ENCODE measurements at places on chromosomes 2 and 18. TPM values are rescaled to one million over a fixed set of nuclear protein-coding genes. Genes with fewer than 3 reads are reported as not detected.
A peak's percentile ranks its signal among the peaks of the same experiment; 100 is the strongest.

DNA sequence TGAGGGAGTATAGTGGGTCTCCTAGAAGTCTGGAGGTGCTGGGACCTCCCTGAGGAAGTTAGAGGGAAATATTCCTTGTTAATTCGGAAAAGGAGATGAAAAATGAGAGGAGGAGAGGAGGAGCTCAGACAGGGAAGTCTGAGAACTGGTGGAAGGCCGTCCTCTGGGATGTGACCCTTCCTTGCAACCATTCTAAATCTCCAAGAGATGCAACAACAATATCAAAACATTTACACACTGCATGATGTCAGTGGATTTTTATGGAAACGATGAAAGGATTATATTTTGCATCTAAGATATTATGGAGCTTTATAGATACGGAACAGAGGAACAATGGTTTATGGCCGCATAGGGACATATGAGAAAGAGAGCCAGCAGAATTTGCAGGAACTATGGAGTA is 49.8 kb upstream of the COBLL1 start:
- H3K27ac ChIP-seq, result no peak overlapping the region
- no peak overlapping the region for H3K4me3 ChIP-seq
- H3K27me3 ChIP-seq, result peaks cover 10% of the 10 kb centered on the region
- DNase-seq, result no peak
- peaks cover 1% of the 10 kb centered on the region for H3K4me1 ChIP-seq
- no peaks in the 10 kb centered on the region for H3K36me3 ChIP-seq

- no peaks in the 10 kb centered on the region for H3K36me3 ChIP-seq
- no peak overlapping the region for H3K27ac ChIP-seq
- H3K27me3 ChIP-seq, result no peaks in the 10 kb centered on the region
- DNase-seq, result no peak
Observed at GRCh38 chr2:138601458-138602165, 100.0 kb downstream of the SPOPL start.

- no peak overlapping the region for H3K27ac ChIP-seq
- DNase-seq, result no peak
- peaks cover 18% of the 10 kb centered on the region for H3K4me1 ChIP-seq
Observed at GRCh38 chr2:232362174-232362900, 16.2 kb upstream of the ALPP start.

Gene ASTL
- 2.4 TPM for total RNA-seq

Gene UBXN4
- 127 TPM for total RNA-seq

- peaks cover 40% of the 10 kb centered on the region for H3K4me1 ChIP-seq
- peaks cover 52% of the 10 kb centered on the region for H3K36me3 ChIP-seq
- H3K27me3 ChIP-seq, result no peaks in the 10 kb centered on the region
- DNase-seq, result no peak
Observed at GRCh38 chr18:46256078-46256477, 151.9 kb downstream of the HAUS1 start.

Gene NMUR1
- total RNA-seq, result not detected

- H3K36me3 ChIP-seq, result no peaks in the 10 kb centered on the region
- no peak overlapping the region for H3K27ac ChIP-seq
- DNase-seq, result no peak
- H3K4me3 ChIP-seq, result no peak overlapping the region
Observed at GRCh38 chr2:26327291-26328272, 18.4 kb upstream of the SELENOI start.

GRCh38 chr2:104690255-104690984 is 163.5 kb upstream of the POU3F3 start:
- no peaks in the 10 kb centered on the region for H3K36me3 ChIP-seq
- H3K4me1 ChIP-seq, result no peaks in the 10 kb centered on the region
- no peak overlapping the region for H3K27ac ChIP-seq

DNA sequence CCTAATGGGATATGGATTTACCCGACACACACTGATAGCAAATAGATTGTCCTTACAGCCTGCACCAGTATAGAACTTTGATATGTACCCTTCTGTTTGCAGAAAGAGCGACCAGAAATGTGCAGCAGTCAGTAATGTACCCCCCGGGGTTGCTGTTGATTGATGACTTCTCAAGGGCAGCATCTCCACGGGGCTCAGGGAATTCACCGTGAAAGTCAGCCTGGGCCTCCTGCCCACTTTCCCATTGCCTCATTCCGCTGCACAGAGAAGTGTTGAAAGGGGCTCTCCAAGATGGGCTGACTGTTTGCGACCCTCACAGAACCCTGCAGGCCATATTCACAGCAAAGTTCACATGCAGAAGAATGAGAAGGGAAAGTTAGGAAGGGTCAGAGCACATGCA is 241.3 kb downstream of the PRKCE start:
- peaks cover 27% of the 10 kb centered on the region for H3K4me1 ChIP-seq
- no peaks in the 10 kb centered on the region for H3K27me3 ChIP-seq

- no peak overlapping the region for H3K27ac ChIP-seq
- no peak overlapping the region for H3K4me3 ChIP-seq
- H3K27me3 ChIP-seq, result no peaks in the 10 kb centered on the region
- no peak for DNase-seq
Observed at GRCh38 chr18:4831791-4832375, 365.2 kb downstream of the AKAIN1 start.

Gene MGAT4A
- 48.8 TPM for total RNA-seq

GRCh38 chr2:62824388-62824787 is 118.9 kb downstream of the EHBP1 start:
- H3K4me1 ChIP-seq, result peaks cover 3% of the 10 kb centered on the region
- H3K27ac ChIP-seq, result no peak overlapping the region
- H3K4me3 ChIP-seq, result no peak overlapping the region
- no peak for DNase-seq

Gene NLRC4
- 0.19 TPM for total RNA-seq

Gene INPP4A
- 45.0 TPM for total RNA-seq

GRCh38 chr2:235382179-235382578 is 111.7 kb upstream of the AGAP1 start:
- H3K36me3 ChIP-seq, result no peaks in the 10 kb centered on the region
- H3K27ac ChIP-seq, result no peak overlapping the region
- peaks cover 2% of the 10 kb centered on the region for H3K27me3 ChIP-seq
- no peaks in the 10 kb centered on the region for H3K4me1 ChIP-seq
- no peak overlapping the region for H3K4me3 ChIP-seq
- no peak for DNase-seq

DNA sequence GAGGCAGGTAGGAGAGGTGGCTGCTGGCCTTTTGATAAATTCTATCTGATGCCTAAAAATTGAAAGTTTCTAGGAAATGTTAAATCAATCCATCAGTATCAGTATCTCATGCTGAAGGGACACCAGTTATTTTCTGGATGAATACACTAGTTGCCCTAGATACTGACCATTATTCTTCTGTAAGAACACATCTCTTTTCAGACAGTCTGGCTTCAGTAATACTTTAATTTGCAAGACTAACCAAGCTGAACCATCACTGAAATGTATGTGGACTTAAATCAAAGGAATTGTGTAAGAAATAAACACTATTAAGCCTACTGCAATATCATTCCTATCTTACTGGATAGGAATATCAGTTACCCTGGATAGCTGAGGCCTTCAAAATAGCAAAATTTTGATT is 1546.3 kb downstream of the LRP1B start:
- no peak overlapping the region for H3K27ac ChIP-seq
- no peaks in the 10 kb centered on the region for H3K36me3 ChIP-seq
- no peak for DNase-seq
- no peaks in the 10 kb centered on the region for H3K27me3 ChIP-seq
- no peaks in the 10 kb centered on the region for H3K4me1 ChIP-seq
- no peak overlapping the region for H3K4me3 ChIP-seq

GRCh38 chr2:154911729-154912128 is 213.2 kb downstream of the KCNJ3 start:
- no peaks in the 10 kb centered on the region for H3K27me3 ChIP-seq
- no peak overlapping the region for H3K4me3 ChIP-seq
- no peaks in the 10 kb centered on the region for H3K4me1 ChIP-seq
- no peak overlapping the region for H3K27ac ChIP-seq
- DNase-seq, result no peak
- no peaks in the 10 kb centered on the region for H3K36me3 ChIP-seq

DNA sequence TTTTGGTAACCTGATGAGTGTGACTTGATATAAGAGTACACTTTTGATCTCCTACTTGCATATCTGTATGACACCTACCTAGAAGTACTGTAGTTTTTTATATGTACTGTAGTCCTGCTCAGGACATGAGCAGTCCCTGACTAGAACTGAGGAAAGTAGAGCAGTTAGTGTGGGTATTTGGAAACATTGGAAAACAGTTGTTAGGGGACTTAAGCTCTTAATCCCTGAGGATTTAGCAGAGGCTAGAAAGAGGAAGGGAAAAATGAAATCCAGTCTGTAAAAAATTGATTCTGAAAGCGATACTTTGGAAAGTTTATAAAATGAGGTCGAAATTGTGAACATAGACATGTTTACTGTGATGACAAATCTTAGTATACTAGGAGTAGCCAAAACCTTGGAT is 125.6 kb downstream of the NCOA1 start:
- H3K27me3 ChIP-seq, result no peaks in the 10 kb centered on the region
- no peak overlapping the region for H3K4me3 ChIP-seq
- H3K36me3 ChIP-seq, result peaks cover 3% of the 10 kb centered on the region
- peaks cover 11% of the 10 kb centered on the region for H3K4me1 ChIP-seq
- no peak for DNase-seq
- H3K27ac ChIP-seq, result no peak overlapping the region

GRCh38 chr2:95047629-95048510 is 22.4 kb downstream of the MAL start:
- H3K4me1 ChIP-seq, result peaks cover 71% of the 10 kb centered on the region
- H3K4me3 ChIP-seq, result no peak overlapping the region
- H3K36me3 ChIP-seq, result peaks cover 79% of the 10 kb centered on the region
- H3K27me3 ChIP-seq, result no peaks in the 10 kb centered on the region
- DNase-seq, result no peak

DNA sequence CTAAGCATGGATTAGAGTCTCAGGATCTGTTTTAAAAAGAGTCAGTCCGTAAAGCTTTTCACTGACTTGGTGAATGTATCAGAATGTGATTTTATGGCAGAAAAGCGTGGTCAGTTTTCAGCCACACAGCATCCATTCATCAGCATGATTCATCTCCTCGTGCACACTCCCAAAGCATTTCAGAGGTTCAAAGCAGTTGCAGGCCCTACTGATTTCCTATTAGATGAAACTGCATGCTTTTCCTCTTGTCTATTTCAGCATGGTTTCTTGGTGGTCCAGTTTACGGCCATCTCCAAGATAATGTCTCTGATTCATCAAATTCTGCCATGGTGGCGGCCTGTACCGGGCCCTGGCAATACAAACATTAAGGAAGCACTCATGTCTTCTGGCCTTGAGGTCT is 4.8 kb upstream of the PARD6G start:
- H3K27me3 ChIP-seq, result peaks cover 19% of the 10 kb centered on the region
- no peak overlapping the region for H3K27ac ChIP-seq
- H3K36me3 ChIP-seq, result no peaks in the 10 kb centered on the region
- H3K4me3 ChIP-seq, result no peak overlapping the region
- no peaks in the 10 kb centered on the region for H3K4me1 ChIP-seq
- no peak for DNase-seq

Gene POTEF
- not detected for total RNA-seq

DNA sequence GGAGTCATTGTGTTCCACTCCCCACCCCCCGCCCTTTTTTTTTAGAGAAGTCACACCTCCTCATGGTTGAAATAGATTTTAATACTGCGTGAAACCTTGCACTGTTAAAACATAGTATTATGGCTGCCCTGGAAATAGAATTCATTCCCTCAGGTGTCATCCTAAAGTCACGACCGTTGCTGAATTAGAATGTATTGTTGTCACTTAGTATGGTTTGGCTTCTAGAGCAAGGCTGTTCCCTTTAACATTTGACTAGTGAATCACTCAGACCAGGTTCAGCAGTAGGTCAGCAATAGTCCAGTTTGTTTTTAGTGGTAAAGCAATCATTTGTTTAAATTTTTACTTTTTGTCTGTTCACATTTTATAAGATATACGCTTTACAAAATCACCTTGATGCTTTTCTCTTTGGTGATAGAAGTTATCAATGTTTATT is 1.2 kb downstream of the BABAM2 start:
- peaks cover 2% of the 10 kb centered on the region for H3K27me3 ChIP-seq
- H3K4me1 ChIP-seq, result peaks cover 59% of the 10 kb centered on the region
- H3K4me3 ChIP-seq, result peak overlapping the region; percentile 100
- peaks cover 37% of the 10 kb centered on the region for H3K36me3 ChIP-seq

GRCh38 chr2:99875627-99876201 is 266.7 kb downstream of the AFF3 start:
- H3K27me3 ChIP-seq, result no peaks in the 10 kb centered on the region
- no peaks in the 10 kb centered on the region for H3K36me3 ChIP-seq
- no peak overlapping the region for H3K27ac ChIP-seq
- no peaks in the 10 kb centered on the region for H3K4me1 ChIP-seq
- DNase-seq, result no peak

DNA sequence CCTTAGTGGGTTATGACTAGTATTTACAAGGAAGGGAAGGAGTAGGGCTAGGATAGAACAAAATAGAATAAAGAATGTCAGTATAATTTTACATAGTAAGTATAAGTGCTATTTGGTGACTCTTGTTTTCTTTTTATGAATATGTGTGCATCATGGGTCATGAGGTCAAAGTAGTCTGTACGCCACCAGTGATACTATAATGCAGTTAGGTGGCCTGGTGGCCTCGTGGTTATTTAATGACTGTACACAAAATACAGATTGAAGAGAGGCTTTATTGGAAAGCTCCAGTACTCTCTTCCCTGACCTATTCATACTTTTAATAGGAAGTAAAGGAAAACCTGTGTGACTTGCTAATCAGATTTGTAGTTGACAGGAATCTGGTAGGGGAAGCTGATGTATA is 27.3 kb downstream of the CAB39 start:
- H3K27me3 ChIP-seq, result no peaks in the 10 kb centered on the region
- peak overlapping the region; percentile 49 for H3K27ac ChIP-seq
- peaks cover 52% of the 10 kb centered on the region for H3K36me3 ChIP-seq
- H3K4me3 ChIP-seq, result no peak overlapping the region

GRCh38 chr2:60858897-60859311 is 22.5 kb upstream of the REL start:
- no peak overlapping the region for H3K27ac ChIP-seq
- H3K4me3 ChIP-seq, result no peak overlapping the region
- H3K36me3 ChIP-seq, result no peaks in the 10 kb centered on the region
- peaks cover 2% of the 10 kb centered on the region for H3K27me3 ChIP-seq

Measured in activated CD4-positive, alpha-beta T cell treated with anti-CD3 and anti-CD28 coated beads, Interleukin-2, amount 10 ng/mL, durations not matched to agents 24 days and 14 days (primary cell).